NCI-H526 treated with DMSO at 0.1 percent for 48 hours (cell line): ENCODE measurements at places on chromosomes 4 and X.

DNA sequence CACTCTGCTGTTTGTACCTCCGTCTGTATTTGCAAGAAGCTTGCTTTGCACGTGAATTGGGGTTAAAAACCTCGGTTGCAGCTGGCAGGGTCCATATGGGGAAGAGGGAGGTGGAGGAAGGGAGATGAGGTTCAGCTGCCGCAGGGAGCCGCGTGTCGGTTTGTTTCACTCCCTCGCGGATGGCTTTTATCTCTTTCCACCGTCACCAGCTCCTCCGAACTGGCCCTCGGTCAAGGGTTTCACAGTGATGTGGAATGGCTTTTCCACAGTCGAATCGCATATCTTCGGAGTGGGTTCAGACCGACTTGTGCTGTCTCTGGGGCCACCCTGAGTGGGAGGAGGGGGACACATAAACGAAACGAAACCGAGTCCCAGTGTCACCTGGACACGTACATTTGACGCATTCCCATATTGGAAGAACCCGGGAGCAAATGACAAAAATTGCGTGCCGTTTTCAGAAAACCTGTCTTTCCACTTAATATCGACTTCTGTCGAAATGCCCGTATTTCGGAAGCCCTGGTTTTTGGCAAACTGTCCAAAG lies 929 bp downstream of the ZBTB33 start:
- DNase-seq, result peak; percentile 13

DNA sequence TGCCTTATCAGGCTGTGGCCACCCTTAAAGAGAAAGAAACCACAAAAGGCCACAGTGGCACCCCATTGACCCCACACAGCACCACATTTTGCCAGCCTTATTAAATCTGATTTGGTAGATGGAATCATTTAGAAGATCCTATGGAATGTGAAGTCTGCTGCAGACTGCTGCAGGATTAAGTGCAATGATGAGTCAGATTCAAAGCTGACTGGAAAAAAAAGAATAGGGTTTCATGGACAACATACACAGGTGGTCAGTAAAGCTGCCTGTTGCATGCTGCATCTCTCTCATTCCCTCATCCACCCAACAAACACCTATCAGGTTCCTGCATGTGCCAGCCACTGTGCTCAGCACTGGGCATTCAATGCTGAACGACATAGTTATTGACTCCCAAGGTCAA lies 56.6 kb downstream of the CHST7 start:
- no peak for DNase-seq

GRCh38 chr4:137980641-137981040 lies 261.5 kb downstream of the SLC7A11 start:
- DNase-seq, result no peak

DNA sequence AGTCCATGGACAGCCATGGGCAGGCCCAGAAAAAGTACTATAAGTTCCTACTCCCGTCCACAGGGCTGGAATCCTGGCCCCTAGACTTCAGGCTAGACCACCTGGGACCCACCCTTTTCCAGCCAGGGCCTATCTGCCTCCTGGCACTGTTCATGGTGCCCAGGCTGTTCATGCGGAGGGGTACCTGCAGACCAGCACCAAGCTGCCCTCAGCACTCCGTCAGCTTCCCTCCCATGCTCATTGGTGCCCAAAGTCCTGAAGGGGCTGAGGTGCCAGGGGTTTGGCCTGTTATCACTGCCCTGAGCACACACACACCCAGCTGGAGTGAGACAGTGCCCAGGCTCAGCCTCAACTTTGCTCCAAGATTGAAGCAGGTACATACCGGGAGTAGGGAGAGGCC lies 477.7 kb downstream of the STPG2 start:
- no peak for DNase-seq
